ENCODE measurements at places on chromosomes 12 and 14.

DNA sequence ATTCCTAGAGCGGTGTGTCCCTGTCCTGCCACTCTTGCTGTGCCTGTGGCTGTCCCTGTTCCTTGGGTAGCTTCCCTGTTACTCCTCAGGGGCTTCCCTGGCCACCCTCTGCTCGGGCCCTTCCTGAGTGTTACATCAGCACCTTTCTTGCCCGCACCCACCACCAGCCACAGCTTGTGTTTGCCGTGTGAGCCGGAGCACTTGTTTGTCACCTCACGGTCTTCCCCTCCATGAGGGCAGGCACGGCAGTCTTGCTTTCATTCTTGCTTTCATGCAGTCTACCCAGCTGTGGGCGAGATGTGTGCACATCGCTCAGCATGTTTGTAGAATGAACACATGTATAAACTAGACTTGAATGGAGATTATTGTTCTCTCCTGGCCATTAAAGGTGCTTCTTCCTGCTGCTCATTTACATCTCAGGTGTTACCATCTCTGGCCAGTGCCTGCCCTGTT, 42.0 kb downstream of the TRAF3 start:
- DNase-seq: no peak

GRCh38 chr14:26963711-26964110, 365.9 kb upstream of the NOVA1 start:
- peak; percentile 37 for DNase-seq

- no peak for DNase-seq
Measured at GRCh38 chr12:1197264-1198018, 206.4 kb downstream of the ERC1 start.

DNA sequence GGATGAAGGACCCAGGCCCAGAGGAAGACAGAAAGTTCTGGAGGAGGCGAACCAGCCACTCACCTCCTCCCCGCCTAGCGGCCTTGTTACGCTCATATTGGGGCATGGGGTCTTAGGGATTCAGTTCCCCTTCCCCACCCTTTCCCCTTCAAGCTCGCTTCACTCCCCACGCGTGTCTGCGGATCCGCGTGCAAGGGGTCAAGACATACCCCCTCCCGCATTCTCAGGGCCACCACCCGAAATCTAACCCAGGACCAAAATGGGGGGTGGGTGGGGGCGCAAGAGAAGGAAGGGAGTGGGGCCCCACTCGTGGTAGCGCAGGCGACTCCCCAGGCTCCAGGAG, 584 bp upstream of the RFX4 start:
- no peak for DNase-seq

GRCh38 chr12:66713984-66714383, 35.1 kb upstream of the GRIP1 start:
- DNase-seq: no peak
